ENCODE measurements at places on chromosomes 7 and 10. TPM values are rescaled to one million over a fixed set of nuclear protein-coding genes. Genes with fewer than 3 reads are reported as not detected.
A peak's percentile ranks its signal among the peaks of the same experiment; 100 is the strongest.

The TMEM130 gene
- 0.11 TPM for polyA plus RNA-seq

GRCh38 chr10:69412232-69412790 is 4.4 kb downstream of the TACR2 start:
- H3K4me1 ChIP-seq: peaks cover 23% of the 10 kb centered on the region
- no peaks in the 10 kb centered on the region for H3K27me3 ChIP-seq
- H3K36me3 ChIP-seq: no peaks in the 10 kb centered on the region
- no peak overlapping the region for H3K4me3 ChIP-seq

The SLC29A4 gene
- polyA plus RNA-seq: 2.2 TPM

DNA sequence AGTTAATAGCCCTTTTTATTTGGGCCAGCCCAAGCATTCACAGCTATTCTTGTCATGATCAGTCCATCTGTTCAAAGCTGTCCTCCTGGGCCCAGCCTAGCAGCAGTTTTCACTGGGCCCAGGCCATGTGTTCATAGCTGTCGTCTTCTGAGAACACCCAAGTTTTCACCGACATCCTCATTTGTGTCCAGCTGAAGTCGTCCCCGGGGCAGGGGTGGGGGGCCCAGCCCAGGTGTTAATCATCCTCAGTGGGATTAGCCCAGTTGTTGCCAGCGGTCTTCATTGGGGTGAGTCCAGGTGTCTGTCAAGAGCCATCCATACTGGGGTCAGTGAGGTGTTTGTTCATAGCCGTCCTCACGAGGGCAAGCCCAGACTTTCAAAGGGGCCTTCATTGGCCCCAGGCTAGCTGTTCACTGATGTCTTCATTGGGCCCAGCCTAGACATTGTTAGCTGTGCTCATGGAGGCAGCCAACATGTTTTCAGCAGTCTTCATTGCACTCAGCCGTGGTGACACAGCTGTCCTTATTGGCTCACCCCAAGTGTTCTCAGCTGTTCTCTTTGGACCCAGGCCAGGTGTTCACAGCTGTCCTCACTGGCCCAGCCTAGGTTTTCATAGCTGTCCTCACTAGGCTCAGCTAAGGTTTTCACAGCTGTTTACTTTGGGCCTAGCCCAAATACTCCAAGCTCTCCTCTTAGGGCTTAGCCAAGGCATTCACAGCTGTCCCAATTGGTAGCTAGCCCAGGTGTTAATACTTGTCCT is 10.0 kb downstream of the FRG2B start:
- no peak overlapping the region for H3K4me3 ChIP-seq
- no peak for DNase-seq
- H3K27me3 ChIP-seq: peaks cover 9% of the 10 kb centered on the region
- no peak overlapping the region for H3K27ac ChIP-seq
- no peaks in the 10 kb centered on the region for H3K36me3 ChIP-seq

DNA sequence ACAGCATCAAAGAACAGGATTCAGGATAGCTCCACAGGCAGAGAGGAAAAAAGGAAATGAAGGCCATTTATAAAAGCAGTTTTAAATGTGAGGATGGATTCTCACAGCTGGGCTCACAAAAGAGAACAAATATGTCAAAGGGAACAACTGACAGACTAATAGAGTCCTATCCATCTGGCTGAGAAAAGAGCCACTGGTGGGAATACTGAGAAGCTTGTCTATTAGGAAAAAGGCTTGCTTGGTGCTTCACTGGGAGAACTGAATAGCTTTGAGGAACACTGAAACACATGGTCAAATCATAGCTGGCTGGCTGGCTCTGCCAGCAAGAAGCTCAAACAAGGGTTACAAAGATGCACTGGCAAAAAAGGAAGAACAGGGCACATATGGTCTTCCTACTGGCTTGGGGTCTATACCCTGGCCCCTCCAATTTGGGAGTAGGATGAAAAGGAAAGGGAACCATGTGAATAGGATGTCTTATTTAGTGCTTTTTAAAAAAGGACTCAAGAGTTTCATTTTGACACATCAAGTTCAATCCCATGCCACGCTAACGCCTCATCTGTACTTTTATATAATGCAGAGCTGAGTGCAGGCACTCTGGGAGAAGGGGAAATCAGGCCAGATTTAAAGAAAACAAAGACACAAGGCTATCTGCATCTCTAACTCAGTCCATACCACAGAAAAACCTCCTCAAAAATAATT is 44.8 kb upstream of the KCNIP2 start:
- DNase-seq: no peak
- no peak overlapping the region for H3K4me3 ChIP-seq
- peaks cover 9% of the 10 kb centered on the region for H3K4me1 ChIP-seq

DNA sequence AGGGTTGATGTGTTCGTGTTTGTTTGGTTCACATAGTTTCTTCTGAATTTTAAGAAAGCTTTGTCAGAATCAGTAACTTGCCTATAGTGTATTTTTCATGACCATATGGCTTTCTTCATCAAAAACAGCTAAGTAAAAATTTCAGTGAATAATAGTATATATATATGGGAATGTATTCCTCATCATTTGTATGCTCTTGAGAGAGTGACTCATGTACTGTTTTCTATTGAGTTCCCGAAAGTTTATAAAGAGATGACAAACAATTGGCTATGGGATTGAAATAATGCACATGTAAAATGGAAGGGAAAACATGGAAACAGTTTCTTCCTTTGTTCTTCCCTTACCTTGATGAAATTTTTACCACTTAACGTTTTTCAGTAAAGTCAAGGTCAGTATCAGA is 56.4 kb downstream of the KAT6B start:
- peaks cover 7% of the 10 kb centered on the region for H3K4me1 ChIP-seq
- no peak overlapping the region for H3K4me3 ChIP-seq
- no peak for DNase-seq

The SLC39A12 gene
- polyA plus RNA-seq: 0.10 TPM

GRCh38 chr10:30092151-30092790 is 32.9 kb upstream of the JCAD start:
- no peaks in the 10 kb centered on the region for H3K4me1 ChIP-seq
- DNase-seq: no peak
- no peak overlapping the region for H3K27ac ChIP-seq
- no peak overlapping the region for H3K4me3 ChIP-seq
- H3K36me3 ChIP-seq: no peaks in the 10 kb centered on the region
- H3K27me3 ChIP-seq: no peaks in the 10 kb centered on the region

- no peaks in the 10 kb centered on the region for H3K36me3 ChIP-seq
- DNase-seq: no peak
- H3K4me3 ChIP-seq: no peak overlapping the region
- no peaks in the 10 kb centered on the region for H3K27me3 ChIP-seq
- no peaks in the 10 kb centered on the region for H3K4me1 ChIP-seq
These were observed 825.3 kb upstream of the MBL2 start for GRCh38 chr10:53597835-53598251.

- no peaks in the 10 kb centered on the region for H3K27me3 ChIP-seq
- peaks cover 38% of the 10 kb centered on the region for H3K4me1 ChIP-seq
- H3K36me3 ChIP-seq: no peaks in the 10 kb centered on the region
- H3K27ac ChIP-seq: peak within 1 kb of the TSS; percentile 91
- DNase-seq: peak; percentile 97
These were observed at the start of gene DNMBP for GRCh38 chr10:100009793-100010676. TSS of gene DNMBP (minus strand) at chr10:100009947. CDS start at chr10:99972124, 37,823 bp downstream.

The ACBD7 gene
- 0.10 TPM for polyA plus RNA-seq

GRCh38 chr10:75426880-75427279 is 4.5 kb upstream of the LRMDA start:
- H3K27ac ChIP-seq: no peak overlapping the region
- H3K36me3 ChIP-seq: no peaks in the 10 kb centered on the region
- H3K27me3 ChIP-seq: no peaks in the 10 kb centered on the region
- no peak for DNase-seq
- H3K4me3 ChIP-seq: no peak overlapping the region
- peaks cover 35% of the 10 kb centered on the region for H3K4me1 ChIP-seq

The CYP2C18 gene
- polyA plus RNA-seq: not detected

- H3K36me3 ChIP-seq: no peaks in the 10 kb centered on the region
- peaks cover 9% of the 10 kb centered on the region for H3K4me1 ChIP-seq
- DNase-seq: no peak
- no peak overlapping the region for H3K4me3 ChIP-seq
- no peaks in the 10 kb centered on the region for H3K27me3 ChIP-seq
These were observed 415.0 kb downstream of the SFMBT2 start for GRCh38 chr10:6995831-6996230.

- H3K36me3 ChIP-seq: no peaks in the 10 kb centered on the region
- no peaks in the 10 kb centered on the region for H3K4me1 ChIP-seq
These were observed 70.3 kb upstream of the NMT2 start for GRCh38 chr10:15238555-15239335.

The CLRN3 gene
- polyA plus RNA-seq: not detected

The AGAP3 gene
- 51.2 TPM for polyA plus RNA-seq

The DNAH11 gene
- polyA plus RNA-seq: 0.32 TPM

The VWDE gene
- 0.15 TPM for polyA plus RNA-seq

The PON1 gene
- 0.13 TPM for polyA plus RNA-seq

DNA sequence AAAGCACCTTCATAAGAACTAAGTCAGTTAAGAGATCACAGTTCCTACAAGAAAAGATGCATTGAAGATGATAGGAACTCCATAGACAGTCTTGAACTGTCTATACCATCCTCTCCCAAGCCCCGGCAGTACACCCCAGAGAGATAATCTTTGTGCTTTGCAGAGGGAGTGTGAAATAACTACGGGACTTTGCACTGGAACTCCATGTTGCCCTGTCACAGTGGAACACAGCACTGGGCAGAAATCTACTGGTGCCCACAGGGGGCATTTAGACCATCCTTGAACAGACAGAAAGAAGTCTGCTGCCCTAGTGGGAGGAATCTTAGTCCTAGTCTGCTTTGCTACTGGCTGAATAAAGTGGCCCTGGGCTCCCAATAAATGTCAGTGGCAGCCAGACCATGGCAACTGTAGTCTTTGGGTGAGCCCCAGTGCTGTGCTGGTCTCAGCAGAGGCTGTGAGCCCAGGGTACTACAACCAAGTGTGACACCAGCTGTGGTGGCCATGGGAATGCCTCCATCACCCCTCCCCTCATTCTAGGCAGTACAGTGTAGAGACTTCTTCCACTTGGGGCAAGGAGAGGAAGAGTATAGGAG is 107.7 kb upstream of the TMEM168 start:
- no peak overlapping the region for H3K27ac ChIP-seq
- H3K4me1 ChIP-seq: no peaks in the 10 kb centered on the region
- H3K36me3 ChIP-seq: peaks cover 4% of the 10 kb centered on the region
- H3K4me3 ChIP-seq: no peak overlapping the region
- no peaks in the 10 kb centered on the region for H3K27me3 ChIP-seq

The MYL10 gene
- not detected for polyA plus RNA-seq

- H3K27ac ChIP-seq: no peak overlapping the region
These were observed 144.5 kb downstream of the SLC25A13 start for GRCh38 chr7:96177353-96177752.

DNA sequence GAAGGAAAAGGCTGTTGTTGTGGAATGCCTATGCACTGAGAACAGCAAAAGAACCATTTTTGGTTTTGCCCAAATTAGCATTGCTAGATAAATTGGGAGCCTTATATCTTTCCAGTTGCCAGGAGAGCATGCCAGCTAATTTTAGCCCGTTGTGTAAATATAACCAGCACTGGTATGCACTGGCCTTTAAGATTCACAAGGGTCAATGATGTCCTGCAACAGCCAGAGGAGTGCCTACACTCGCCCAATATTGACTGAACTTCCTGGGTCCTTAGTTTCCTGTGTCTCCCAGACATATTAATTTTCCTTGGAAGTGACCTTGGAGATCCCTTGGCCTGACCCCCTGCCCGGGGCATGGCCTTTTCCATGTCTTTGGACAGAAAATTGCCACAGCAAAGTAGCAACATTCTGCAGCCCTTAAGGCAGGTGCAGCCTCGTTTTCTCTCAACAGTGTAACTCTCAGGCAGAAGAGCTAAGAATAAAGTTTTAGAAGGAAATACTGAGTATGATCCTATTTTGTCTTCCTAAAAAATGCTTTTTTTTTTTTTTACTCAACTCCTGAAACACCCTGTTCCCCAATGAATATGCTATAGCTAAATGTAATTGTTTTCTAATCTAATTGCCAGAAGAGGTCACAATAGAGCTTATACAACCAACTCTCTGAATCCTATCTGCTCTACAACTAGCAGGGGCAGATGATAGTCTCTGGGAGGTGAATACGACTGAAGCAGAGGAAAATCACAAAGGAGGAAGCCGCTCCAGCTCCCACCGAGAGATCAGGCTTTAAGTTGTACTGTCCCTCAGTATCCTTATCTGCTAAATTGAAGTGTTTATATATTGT is 131.9 kb upstream of the PCGF5 start:
- no peaks in the 10 kb centered on the region for H3K36me3 ChIP-seq
- H3K4me1 ChIP-seq: no peaks in the 10 kb centered on the region
- H3K27me3 ChIP-seq: no peaks in the 10 kb centered on the region
- H3K4me3 ChIP-seq: no peak overlapping the region

GRCh38 chr7:77954773-77955555 is 156.4 kb downstream of the PHTF2 start:
- H3K27me3 ChIP-seq: no peaks in the 10 kb centered on the region
- DNase-seq: no peak
- no peak overlapping the region for H3K4me3 ChIP-seq
- H3K27ac ChIP-seq: no peak overlapping the region

DNA sequence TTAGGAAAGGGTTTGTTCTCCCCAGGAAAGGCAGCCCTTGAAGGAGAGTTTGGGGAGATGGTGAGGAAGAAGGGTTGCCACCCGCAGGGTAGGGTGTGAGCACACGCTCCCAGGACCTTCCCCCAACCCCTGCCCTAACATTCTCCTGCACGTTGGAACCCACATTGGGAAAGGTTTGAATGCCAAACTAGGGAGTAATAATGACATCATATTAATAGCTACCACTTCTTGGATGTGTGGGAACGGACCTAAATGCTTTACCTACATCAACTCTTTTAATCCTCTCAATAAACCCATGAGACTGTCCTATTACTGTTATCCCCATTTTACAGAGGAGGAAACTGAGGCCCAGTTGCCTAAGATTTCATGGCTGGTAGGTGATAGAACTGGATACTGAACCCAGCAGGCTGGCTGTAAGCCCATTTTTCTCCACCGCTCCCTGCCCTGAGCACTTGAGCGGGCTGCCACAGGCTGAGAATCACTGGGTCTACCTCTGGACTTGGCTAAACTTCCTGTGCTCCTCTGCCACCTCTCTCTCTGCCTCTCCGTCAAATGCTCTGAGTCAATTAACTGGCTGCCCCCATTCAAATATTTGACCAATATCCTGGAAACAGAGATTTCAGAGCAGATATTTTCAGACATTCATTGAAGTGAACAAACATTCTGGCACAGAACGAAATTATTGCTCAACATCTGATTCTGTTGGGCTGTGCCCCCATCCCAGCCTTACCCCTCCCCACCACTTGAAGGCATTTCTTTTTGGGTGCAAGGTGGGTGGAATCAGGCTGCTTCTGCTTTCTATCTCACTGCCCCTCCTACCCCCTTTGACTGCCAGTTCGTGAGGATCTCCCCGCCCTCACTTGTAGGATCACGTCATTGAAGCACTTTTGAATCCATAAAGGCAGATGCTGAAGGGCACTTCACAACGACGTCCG is 129.7 kb downstream of the C10orf105 start:
- no peak for DNase-seq
- no peaks in the 10 kb centered on the region for H3K27me3 ChIP-seq
- no peak overlapping the region for H3K4me3 ChIP-seq
- H3K36me3 ChIP-seq: no peaks in the 10 kb centered on the region
- peak overlapping the region; percentile 27 for H3K27ac ChIP-seq
- H3K4me1 ChIP-seq: peaks cover 29% of the 10 kb centered on the region

All from spleen (tissue), 13 donors.